ENCODE measurements at places on chromosomes 3 and 15. TPM values are rescaled to one million over a fixed set of nuclear protein-coding genes. Genes with fewer than 3 reads are reported as not detected.

Gene GP5
- 0.16 TPM for total RNA-seq

Gene EPHA6
- 1.2 TPM for total RNA-seq

Gene GASK1A
- total RNA-seq, result 10.1 TPM

Gene PROS1
- 65.4 TPM for total RNA-seq

DNA sequence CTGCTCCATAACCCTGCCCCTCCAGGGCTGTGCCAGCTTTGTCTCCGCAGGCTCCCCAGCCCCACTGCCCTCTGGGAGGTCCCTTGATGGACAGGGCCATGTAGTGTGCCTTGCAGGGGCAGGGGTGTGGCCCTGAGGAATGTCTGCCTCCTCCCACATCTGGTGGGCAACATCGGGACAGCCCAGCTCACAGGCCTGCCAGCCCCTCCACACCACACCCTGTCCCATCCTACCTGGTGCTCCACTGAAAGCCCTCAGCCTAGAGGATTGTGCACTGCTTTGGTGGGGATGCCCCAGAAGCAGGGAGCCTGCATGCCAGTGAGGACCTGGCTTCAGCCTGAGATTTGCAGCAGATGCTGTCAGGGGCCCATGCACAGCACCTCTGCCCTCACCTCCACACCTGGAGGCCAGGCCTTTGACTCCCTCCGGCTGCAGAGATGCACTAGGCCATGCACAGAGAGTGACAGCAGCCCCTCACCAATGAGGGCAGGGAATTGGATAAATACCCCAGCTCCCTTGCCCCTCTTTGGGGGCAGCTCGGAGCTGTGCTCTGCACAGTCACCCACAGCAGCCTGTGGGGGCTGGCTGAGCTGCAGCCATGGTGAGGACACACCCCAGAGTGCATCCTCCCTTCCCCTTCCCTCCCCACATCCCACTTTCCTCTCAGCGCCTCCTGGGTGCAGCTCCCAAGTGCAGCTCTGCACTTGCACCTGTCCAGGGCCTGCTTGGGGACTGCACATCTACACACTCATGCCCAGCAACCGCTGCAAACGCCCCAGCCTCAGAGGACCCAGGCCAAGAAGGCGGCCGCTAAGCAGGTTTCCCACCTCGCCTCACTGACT is 2.7 kb downstream of the C3orf22 start:
- DNase-seq, result no peak

DNA sequence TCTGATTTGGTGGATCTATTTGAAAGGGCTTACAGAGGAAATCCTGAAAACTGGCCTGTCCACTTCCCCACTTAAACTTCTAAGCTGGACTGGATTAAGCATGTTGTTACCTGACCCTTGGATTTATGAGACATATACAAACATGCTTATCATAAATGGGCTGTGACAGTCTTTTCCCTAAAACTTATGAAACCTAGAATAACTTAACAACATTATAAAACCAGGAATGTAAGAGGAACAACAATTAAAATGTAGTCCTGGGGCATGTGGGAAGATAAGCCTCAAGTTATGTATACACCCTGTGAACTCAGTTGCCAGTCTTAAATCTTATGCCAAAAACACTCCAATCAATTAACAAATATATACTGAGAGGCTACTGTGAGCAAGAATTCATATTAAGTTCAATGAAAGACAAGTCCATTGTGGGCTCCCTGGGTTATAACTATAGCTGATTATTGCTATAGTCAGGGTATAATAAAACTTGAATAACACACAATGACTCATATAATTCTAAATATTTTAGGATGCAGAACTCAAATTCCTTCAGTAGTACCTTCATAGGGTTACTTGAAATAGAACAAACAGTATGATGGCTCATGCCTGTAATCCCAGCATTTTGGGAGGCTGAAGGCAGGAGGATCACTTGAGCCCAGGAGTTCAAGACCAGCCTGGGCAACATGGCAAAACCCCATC is 87.2 kb upstream of the PPIB start:
- DNase-seq, result no peak

Data from breast epithelium (tissue), 4 donors.